ENCODE measurements at places on chromosomes 5 and 9.

GRCh38 chr9:113513536-113513935 lies 50.0 kb downstream of the RGS3 start:
- DNase-seq = no peak

GRCh38 chr9:82518868-82519267 lies 530.3 kb downstream of the SPATA31D1 start:
- no peak for DNase-seq

DNA sequence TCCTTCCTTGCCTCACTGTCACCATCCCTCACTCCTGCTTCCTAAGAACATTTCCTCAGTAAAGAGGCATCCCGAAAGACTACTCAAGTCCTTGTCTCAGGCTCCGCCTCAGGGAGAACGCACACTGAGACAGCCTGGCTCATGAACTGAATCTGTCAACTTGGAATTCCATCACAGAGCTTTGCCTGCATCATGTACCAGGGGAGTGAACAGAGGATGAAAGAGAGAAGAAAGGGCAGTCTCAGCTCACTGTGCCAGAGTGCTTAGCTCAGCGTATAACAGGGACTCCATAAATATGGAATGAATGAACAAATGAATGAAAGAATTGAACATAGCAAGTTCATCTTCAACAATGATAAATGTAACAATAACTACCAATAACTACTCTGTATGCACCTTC lies 68.7 kb upstream of the SLC1A3 start:
- no peak for DNase-seq

GRCh38 chr5:145887217-145887616 lies 14.4 kb upstream of the GRXCR2 start:
- DNase-seq = no peak

DNA sequence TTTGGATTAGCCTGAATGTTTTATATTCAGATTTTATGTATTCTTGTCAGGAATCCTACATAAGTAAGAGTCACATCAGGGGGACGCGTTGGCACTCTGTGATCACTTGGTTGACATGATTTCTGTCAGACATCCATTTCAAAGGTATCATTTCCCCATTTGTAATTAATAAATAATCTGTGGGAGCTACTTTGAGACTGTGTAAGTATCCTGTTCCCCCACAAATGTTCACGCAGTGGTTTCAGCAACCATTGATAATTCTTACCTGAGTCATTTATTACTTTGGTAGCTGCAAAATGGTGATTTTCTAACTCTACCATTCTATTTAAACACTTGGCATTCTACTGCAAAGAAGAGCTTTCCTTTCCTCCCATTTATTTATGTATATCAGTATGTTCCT lies 56.9 kb upstream of the TBC1D2 start:
- DNase-seq = no peak

- no peak for DNase-seq
Observed at GRCh38 chr5:150394912-150395687, 17.6 kb downstream of the CD74 start.

DNA sequence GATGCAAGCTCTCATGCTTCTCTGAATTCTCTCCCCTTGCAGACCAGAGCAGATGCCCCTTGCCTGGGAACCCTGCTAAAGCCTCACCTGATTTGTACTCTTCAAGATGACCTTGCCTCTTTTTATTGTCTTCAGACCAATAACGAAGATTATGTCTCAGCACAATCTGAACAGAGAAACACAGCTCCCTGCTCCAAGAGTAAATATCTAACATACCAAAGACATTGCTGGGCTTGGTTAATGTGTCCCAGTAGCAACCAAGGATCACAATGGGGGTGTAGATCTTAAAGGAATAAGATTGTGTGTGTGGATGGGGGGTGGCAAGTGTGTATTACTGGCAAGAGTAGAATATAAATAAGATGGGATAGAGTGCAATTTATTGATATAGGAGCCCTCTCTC lies 67.6 kb upstream of the LHFPL2 start:
- DNase-seq = no peak

- no peak for DNase-seq
Observed at GRCh38 chr5:169356181-169356580, 55.2 kb upstream of the SLIT3 start.

DNA sequence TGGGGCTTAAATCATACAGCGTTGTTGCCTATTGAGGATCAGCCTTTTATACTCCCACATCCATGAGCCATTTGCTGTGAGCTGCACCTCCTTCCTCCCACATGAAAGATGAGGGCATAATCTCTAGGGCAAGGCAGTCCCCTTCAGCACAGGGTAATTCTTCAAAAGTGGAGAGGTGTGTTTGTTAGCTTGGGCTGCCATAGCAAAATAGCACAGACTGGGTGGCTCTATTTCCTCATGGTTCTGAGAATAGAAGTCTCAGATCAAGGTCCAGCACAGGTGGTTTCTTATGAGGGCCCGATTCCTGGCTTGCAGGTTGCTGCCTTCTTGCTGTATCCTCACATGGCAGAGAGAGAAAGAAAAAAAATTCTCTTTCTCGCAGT lies 121.8 kb upstream of the SLC12A2 start:
- no peak for DNase-seq

- no peak for DNase-seq
Observed at GRCh38 chr5:148840531-148840930, 14.1 kb downstream of the ADRB2 start.

DNA sequence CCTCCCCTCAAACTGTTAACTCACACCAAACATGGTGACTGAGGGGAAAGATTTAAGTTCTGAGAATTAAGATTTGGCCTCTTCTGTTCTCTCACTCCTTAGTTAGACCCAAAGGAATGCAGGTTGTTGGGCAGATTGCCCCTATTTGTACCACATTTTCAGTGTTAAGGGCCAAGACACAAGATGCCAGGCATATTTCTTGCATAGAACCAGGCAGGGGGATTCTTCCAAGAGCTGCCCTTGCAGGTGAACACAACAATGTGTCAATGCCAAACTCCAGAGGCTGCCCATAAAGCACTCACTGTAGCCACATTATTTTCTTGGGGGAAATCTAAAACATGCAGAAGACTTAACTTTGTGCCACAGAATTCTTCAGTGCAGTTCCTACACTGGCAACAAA lies 14.7 kb downstream of the MPDZ start:
- no peak for DNase-seq

DNA sequence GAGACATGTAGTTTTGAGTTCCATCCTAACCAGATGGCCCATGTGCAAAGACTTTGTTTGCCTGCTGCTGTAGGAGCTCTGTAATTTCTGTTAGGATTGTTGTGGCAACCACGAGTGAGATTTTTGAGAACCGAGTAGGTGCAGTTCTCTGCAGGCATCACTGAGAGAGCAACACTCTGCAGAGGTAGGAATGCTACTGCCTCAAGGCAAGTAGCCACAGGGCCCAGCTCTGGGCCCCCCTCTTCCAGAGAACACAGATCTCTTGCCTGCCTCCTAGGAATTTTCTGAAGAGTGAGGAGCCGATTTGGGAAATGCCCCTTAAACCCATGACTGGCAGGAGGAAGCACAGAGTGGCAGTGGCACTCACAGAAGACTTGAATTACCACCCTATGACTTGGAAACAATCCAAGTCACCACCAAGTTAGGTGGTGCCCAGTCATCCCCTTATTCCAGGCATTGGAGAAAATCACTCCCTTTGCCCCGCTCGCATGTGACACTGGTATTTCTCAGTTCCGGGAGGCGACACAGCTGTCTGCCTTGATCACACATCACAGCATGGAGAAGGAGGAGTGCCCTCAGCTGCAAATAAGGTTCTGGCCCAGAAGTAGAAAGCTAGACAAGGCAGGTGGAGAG lies 52.5 kb upstream of the SLC2A8 start:
- no peak for DNase-seq

DNA sequence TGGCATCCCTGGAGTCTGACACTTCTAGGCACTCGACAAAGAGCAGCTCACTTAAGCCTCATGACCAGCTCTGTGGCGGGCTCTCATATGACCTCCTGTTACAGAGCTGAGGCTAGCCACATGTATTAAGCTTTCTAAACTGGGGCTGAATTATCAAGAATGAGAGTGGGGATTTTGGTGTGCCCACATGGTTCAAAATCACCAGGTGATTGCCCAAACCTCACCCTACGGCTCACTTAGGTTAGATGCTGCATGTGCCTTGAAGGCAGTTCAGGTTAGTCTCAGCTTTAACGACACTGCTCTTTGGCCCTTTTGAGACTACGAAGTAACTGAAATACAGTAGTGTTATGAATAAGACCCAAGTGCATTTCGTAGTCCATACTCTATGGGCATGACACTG lies 39.4 kb upstream of the SMIM32 start:
- no peak for DNase-seq

DNA sequence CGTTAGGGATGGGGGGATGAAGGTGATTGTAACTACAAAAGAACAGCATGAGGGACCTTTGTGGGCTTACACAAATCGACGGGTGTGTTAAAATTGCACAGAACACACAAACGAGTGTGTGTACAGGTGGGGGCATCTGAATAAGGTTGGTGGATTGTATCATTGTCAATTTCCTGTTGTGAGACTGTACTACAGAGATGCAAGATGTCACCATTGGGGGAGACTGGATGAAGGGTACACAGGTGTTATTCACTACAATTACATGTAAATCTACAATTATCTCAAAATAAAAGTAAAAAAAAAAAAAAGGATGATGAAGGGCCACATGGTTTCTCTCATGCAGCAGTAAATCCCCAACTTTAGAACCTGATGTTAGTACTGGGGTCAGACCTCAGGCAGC lies 31.4 kb upstream of the PHYKPL start:
- DNase-seq = no peak

- no peak for DNase-seq
Observed at GRCh38 chr9:37946041-37946440, 42.1 kb upstream of the SLC25A51 start.

DNA sequence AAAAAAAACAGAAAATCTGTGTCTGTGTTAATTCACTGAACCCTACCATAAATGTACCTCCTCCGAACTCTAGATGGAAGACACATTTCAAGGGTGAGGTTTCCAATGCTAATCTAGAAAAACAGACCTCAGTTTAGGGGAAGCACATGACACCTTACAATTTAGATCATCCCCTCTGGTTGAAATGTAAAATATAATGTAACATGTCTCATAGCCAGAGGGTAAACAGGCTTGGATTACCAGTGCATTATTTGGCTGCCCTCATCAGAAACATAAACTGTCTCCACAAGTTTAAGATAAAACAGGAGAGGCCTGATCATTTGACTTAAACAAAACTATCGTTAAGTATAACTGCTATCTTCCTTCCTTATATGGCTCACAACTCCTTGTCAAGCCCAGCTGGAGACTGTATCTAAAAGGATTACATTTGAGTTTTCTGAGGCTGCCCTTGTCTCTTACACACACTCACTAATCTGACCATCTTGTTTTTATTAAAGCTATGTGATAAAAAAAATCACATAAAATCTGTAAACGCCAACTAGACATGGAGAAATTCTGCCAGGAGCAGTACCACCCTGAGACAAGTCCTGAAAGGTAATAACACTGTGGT lies 105.7 kb downstream of the LURAP1L start:
- DNase-seq = no peak

GRCh38 chr5:79456400-79456799 lies 57.5 kb downstream of the HOMER1 start:
- DNase-seq = no peak

- DNase-seq = no peak
Observed at GRCh38 chr5:150140830-150141229, 14.8 kb downstream of the PDGFRB start.

- no peak for DNase-seq
Observed at GRCh38 chr9:95937131-95937530, 61.6 kb downstream of the ERCC6L2 start.

- DNase-seq = no peak
Observed at GRCh38 chr5:1356873-1357787, 12.2 kb upstream of the CLPTM1L start.

DNA sequence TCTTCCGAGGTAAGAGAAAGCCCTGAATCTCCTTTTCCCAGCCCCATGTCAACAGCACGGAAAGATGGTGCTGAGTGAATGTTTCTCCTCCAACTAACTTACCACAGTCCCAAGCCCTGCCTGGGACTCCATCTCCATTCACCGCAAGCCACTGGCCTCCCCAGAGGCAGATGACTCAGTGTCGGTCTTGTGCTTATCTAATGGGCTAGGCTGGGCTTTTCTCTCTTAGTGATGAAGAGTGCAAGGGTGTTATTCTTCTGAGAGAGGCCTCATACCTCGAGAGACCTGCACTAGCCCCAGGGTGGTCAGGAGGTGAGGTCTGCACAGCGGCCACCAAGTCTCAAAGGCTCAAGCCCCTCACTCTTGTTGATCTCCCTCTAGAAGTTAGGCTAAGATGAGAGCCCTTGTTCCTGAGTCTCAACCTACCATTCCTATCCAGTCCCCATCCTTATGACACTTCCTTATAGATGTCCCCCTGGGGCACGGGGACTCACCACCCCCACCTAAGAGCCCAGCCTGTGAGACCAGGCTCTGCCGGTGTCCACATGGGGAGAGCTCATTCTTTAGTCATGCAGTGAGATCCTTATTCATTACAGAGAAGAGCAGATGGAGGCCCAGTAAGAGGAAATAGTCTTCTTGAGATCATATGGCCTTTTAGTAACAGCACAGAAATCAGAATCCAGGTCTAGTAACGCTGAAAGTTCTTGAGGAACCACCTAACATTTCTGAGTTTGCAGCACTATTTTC lies 127.0 kb downstream of the SAXO1 start:
- DNase-seq = no peak

- no peak for DNase-seq
Observed at GRCh38 chr9:99352826-99353225, 130.7 kb downstream of the SEC61B start.

DNA sequence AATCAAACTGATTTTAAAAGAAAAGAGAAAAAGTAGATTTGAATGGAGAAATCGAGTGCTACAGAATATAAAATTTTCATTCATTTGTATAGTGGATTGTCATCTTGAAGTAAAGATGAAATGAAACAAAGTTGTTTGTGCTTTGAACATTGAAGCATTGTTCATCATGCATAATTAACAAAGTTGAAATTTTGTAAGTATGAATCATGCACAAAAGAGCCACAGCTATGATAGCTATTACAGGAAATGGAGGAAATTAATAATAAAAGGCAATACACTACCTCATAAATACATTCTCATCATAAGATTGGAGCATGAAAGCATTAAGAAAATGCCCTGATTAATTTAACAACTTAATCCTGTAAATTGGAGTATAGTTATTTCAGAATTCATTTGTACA lies 153.4 kb upstream of the TLX3 start:
- no peak for DNase-seq

DNA sequence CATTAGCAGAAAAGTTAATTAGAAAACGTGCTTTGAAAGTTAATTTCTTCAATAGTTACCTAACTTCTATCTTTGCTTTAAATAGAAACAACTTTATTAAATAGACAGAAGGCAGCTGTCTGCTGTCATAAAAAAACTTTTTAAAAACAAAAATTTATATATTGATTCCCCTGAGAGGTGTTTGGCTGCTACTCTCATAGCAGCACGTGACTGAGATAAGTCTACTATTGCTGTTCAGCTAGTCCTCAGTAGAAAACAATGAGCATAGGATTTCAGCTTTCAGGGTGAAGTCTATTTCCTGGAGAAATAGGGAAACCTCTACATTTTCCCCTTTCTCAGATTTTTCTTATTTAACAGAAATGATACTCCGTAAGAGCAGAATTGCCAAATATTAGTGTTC lies 135.0 kb upstream of the FBN2 start:
- DNase-seq = no peak

- no peak for DNase-seq
Observed at GRCh38 chr5:149135536-149136201, 5.6 kb upstream of the ABLIM3 start.
